ENCODE measurements at places on chromosomes 6 and 20. TPM values are rescaled to one million over a fixed set of nuclear protein-coding genes. Genes with fewer than 3 reads are reported as not detected.

The PXMP4 gene
- 9.0 TPM for polyA plus RNA-seq

The BCKDHB gene
- 29.3 TPM for polyA plus RNA-seq

The OGFR gene
- polyA plus RNA-seq = 26.5 TPM

DNA sequence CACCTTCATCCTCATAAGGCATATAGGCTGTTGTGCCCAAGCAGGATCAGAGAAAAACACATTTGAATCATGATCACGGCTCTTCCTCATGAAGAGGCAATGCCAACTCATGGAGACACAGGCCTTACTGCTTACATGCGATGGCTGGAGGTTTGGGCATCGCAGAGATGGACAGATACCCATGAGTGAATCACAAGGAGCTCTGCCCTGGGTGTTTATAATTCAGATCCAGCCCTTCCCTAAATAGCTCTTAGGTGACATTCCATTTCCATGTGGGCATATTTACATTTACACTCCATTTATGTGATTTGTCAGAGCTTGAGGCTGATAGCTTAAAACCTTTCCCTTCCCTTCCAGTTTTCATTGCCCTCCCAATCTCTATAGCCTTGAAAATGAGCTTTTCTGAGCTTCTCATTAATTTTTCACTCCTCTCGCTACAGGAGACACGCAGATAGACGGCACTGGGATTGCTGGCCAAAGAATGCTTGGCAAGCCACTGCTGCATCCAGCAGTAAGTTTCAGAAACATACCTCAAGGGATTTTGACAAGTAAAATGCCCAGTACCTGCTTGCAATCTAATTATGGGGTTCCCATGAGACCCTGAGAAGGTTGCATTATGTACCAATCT lies 249.1 kb downstream of the TBC1D7 start:
- DNase-seq = no peak

All from left renal cortex interstitium (tissue), 4 donors.